Esophagus muscularis mucosa (tissue), 4 donors: ENCODE measurements at places on chromosomes 4 and X. TPM values are rescaled to one million over a fixed set of nuclear protein-coding genes. Genes with fewer than 3 reads are reported as not detected.
A peak's percentile ranks its signal among the peaks of the same experiment; 100 is the strongest.

The CD40LG gene
- total RNA-seq, result 0.33 TPM

GRCh38 chr4:165368567-165368966 is 10.2 kb upstream of the CPE start:
- H3K27ac ChIP-seq, result no peak overlapping the region
- H3K4me1 ChIP-seq, result no peaks in the 10 kb centered on the region
- H3K4me3 ChIP-seq, result no peak overlapping the region
- no peaks in the 10 kb centered on the region for H3K27me3 ChIP-seq
- no peaks in the 10 kb centered on the region for H3K36me3 ChIP-seq
- DNase-seq, result no peak

DNA sequence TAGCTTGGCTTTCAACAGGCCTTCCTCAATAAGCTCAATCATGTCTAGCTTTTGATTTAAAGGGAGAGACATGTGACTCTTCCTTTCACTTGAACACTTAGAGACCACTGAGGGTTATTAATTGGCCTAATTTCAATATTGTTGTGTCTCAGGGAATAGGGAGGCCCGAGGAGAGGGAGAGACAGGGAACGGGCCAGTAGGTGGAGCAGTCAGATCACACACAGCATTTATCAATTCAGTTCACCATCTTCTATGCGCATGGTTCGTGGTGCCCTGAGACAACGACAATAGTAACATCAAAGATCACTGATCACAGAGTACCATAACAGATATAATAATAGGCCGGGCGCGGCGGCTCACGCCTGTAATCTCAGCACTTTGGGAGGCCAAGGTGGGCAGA is 17.8 kb downstream of the ZNF81 start:
- H3K4me1 ChIP-seq, result no peaks in the 10 kb centered on the region
- no peak for DNase-seq
- H3K27me3 ChIP-seq, result no peaks in the 10 kb centered on the region
- H3K27ac ChIP-seq, result no peak overlapping the region
- H3K4me3 ChIP-seq, result no peak overlapping the region

GRCh38 chr4:186151499-186151898 is 39.9 kb upstream of the CYP4V2 start:
- peaks cover 8% of the 10 kb centered on the region for H3K36me3 ChIP-seq
- no peak overlapping the region for H3K27ac ChIP-seq
- no peak overlapping the region for H3K4me3 ChIP-seq
- no peaks in the 10 kb centered on the region for H3K27me3 ChIP-seq
- DNase-seq, result no peak

The CSN3 gene
- not detected for total RNA-seq

DNA sequence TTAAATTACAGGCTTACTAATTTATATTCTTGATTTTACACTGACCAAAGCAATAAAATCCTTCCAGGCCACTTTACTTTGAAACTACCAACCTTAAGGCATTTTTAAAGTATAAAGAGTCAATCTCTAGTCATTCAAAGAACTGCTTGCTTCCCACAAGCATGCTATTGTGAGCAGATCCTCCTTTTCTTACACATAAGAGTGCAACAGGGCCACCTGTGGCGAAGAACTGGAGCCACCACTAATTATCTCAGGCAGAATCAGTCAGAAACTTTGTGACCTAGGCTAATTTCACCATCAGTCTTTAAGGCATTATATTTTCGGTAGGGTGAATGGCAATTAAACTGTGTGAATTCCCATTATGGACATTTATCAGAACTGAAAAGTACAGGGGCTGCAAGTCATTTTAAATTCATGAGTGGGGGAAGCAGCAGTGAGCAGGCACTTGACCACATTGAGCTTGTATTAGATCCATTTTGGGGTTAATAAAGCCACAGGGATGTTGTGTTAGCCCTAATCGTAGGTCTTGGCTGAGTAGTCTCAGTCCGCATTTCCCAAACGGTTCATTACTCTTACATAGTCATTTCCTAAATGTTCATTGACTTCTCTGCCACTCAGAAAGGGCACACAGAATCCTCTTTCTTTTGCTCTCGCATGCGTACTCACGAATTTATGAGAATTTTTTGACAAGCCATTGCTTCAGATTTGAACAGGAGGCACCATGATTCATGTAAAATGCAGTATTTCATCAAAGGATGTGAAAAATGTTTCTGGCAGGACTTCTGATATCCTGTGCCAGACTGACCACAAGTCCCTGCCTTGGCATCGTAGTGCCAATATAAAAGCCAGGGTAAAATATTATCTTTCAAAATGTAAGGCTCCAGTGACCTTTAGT is 39.8 kb downstream of the NPY2R start:
- H3K4me1 ChIP-seq, result no peaks in the 10 kb centered on the region
- no peaks in the 10 kb centered on the region for H3K27me3 ChIP-seq
- H3K4me3 ChIP-seq, result no peak overlapping the region
- no peak overlapping the region for H3K27ac ChIP-seq
- DNase-seq, result no peak

The GPM6B gene
- total RNA-seq, result 52.7 TPM

- H3K27ac ChIP-seq, result no peak within 1 kb of the TSS
- no peaks in the 10 kb centered on the region for H3K36me3 ChIP-seq
- no peaks in the 10 kb centered on the region for H3K27me3 ChIP-seq
- DNase-seq, result no peak
- no peak within 1 kb of the TSS for H3K4me3 ChIP-seq
- H3K4me1 ChIP-seq, result no peaks in the 10 kb centered on the region
Measured at GRCh38 chrX:48196745-48197201, at the start of gene SSX5. SSX5 (minus strand) TSS chrX:48196795; CDS start chrX:48195358, 1,437 bp downstream.

The CXCL1 gene
- total RNA-seq, result 3.4 TPM

GRCh38 chr4:41002309-41002708 is 212.0 kb downstream of the APBB2 start:
- DNase-seq, result no peak
- H3K27me3 ChIP-seq, result no peaks in the 10 kb centered on the region
- no peaks in the 10 kb centered on the region for H3K4me1 ChIP-seq
- H3K4me3 ChIP-seq, result no peak overlapping the region
- H3K36me3 ChIP-seq, result no peaks in the 10 kb centered on the region

The WWC2 gene
- total RNA-seq, result 35.7 TPM

GRCh38 chrX:24732766-24733500 is 39.2 kb downstream of the POLA1 start:
- H3K27ac ChIP-seq, result no peak overlapping the region
- no peak overlapping the region for H3K4me3 ChIP-seq
- no peaks in the 10 kb centered on the region for H3K4me1 ChIP-seq
- H3K27me3 ChIP-seq, result no peaks in the 10 kb centered on the region

The CENPVL1 gene
- total RNA-seq, result not detected

The UGT2B17 gene
- not detected for total RNA-seq

GRCh38 chr4:118367361-118367760 is 14.6 kb upstream of the PRSS12 start:
- no peaks in the 10 kb centered on the region for H3K36me3 ChIP-seq
- DNase-seq, result no peak
- H3K4me3 ChIP-seq, result no peak overlapping the region
- H3K4me1 ChIP-seq, result no peaks in the 10 kb centered on the region

- no peak for DNase-seq
- no peaks in the 10 kb centered on the region for H3K27me3 ChIP-seq
- H3K36me3 ChIP-seq, result no peaks in the 10 kb centered on the region
- H3K27ac ChIP-seq, result no peak overlapping the region
Measured at GRCh38 chrX:790041-790506, 159.5 kb downstream of the SHOX start.

- no peak overlapping the region for H3K4me3 ChIP-seq
- no peaks in the 10 kb centered on the region for H3K36me3 ChIP-seq
- H3K27me3 ChIP-seq, result no peaks in the 10 kb centered on the region
- H3K4me1 ChIP-seq, result no peaks in the 10 kb centered on the region
Measured at GRCh38 chr4:61231421-61231820, 31.3 kb downstream of the ADGRL3 start.

GRCh38 chr4:90127706-90128345 is 632 bp downstream of the CCSER1 start:
- peak overlapping the region; percentile 74 for H3K4me3 ChIP-seq
- no peaks in the 10 kb centered on the region for H3K27me3 ChIP-seq
- H3K27ac ChIP-seq, result peak overlapping the region; percentile 85

GRCh38 chrX:2387614-2388239 is 113.0 kb downstream of the DHRSX start:
- H3K27ac ChIP-seq, result no peak overlapping the region
- DNase-seq, result no peak
- peaks cover 18% of the 10 kb centered on the region for H3K36me3 ChIP-seq
- no peak overlapping the region for H3K4me3 ChIP-seq

GRCh38 chr4:96913441-96914080 is 1073.7 kb downstream of the PDHA2 start:
- H3K4me3 ChIP-seq, result no peak overlapping the region
- no peaks in the 10 kb centered on the region for H3K27me3 ChIP-seq

DNA sequence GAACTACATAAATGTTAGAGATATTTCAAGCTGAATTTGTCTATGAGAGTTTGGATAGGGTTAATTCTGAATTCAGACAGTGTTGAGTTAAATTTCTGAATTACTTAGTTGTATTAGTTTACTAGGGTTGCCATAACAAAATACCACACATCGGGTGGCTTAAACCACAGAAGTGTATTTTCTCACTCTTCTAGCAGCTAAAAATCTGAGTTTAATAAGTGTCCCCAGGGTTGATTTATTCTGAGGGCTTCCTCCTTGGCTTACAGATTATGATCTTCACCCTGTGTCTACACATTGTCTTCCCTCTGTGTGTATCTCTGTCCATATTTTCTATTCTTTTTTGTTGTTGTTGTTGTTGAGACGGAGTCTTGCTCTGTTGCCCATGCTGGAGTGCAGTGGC is 318.6 kb downstream of the PACRGL start:
- no peaks in the 10 kb centered on the region for H3K4me1 ChIP-seq
- no peaks in the 10 kb centered on the region for H3K27me3 ChIP-seq
- H3K36me3 ChIP-seq, result no peaks in the 10 kb centered on the region
- no peak overlapping the region for H3K27ac ChIP-seq
- no peak for DNase-seq

The ING2 gene
- total RNA-seq, result 38.6 TPM

DNA sequence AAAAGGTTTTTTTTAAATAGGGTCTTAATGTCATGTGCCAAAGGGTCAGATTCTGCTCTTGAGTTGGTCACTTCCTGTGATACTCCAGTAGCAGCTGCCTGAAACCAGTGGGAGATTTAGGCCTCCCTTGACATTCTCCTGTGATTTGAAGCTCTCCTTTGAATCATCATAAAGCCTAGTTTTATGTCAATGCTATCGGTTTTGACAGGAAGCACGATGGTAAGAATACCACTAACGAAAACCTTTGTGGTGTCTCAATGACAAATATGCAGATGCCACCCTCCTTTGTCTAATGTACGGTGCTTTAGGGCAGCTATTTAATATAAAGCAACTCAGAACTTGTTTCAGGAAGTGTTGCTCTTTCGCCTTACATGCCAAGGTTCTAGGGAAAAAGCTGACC is 44.2 kb downstream of the CCNI start:
- no peak overlapping the region for H3K4me3 ChIP-seq
- H3K4me1 ChIP-seq, result no peaks in the 10 kb centered on the region
- H3K36me3 ChIP-seq, result peaks cover 95% of the 10 kb centered on the region
- H3K27ac ChIP-seq, result no peak overlapping the region
- no peak for DNase-seq

DNA sequence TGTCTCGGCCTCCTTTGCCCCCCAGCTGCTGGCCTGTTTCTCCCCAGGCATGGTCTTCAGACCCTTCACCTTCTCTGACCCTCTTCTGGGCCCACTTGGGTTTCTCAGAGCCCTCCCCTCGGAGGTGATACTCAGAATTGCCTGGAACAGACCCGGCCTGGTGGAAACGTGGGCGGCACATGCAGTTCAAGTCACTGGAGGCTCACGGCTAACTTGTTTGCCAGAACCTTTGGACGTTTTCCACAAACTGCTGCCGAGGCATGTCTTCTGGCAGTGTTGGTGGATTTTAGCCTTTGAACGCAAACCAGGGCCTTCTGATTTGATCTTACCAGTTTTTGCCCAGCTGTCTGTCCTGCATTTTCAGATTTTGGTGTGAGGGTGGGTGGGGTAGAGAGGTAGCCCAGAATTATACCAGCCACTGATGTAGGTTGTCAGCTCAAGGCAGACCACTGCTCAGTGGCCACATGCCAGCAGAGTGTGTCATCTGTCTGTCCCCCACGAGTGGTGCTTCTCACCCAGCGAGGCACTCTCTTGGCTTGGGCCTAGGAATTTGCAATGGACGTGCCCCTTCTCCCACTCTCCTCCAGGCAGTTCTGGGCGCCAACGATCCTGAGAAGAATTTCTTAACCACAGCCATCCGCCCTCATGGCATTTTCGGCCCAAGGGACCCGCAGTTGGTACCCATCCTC is 32.5 kb upstream of the ZNF185 start:
- H3K4me1 ChIP-seq, result no peaks in the 10 kb centered on the region
- no peak overlapping the region for H3K4me3 ChIP-seq

The SYNPO2 gene
- 2,783 TPM for total RNA-seq

DNA sequence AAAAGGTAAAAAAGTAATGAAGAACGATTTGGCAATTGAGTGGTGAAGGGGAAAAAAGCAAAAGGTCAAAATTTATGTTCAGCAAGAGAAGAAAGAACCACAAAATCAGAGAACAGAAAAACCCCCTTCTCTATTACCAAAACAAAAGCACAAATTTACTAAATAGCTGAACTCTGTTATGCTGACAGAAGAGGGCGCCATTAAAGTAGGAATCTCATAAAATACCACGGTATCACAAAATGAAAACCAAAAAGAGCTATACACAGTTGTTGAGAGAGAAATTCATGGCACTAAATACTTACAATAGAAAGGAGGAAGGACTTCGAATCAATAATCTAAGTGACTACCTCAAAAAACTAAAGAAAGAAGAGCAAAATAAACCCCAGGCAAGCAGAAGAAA is 69.6 kb upstream of the CXorf66 start:
- H3K4me1 ChIP-seq, result no peaks in the 10 kb centered on the region
- no peak overlapping the region for H3K4me3 ChIP-seq
- H3K36me3 ChIP-seq, result no peaks in the 10 kb centered on the region

The MAGEA2B gene
- total RNA-seq, result not detected

- DNase-seq, result no peak
- no peaks in the 10 kb centered on the region for H3K4me1 ChIP-seq
- H3K27ac ChIP-seq, result no peak overlapping the region
- H3K36me3 ChIP-seq, result no peaks in the 10 kb centered on the region
Measured at GRCh38 chr4:110959041-110959643, 336.3 kb upstream of the PITX2 start.

The NXF2 gene
- not detected for total RNA-seq

The TLL1 gene
- total RNA-seq, result 10.9 TPM

DNA sequence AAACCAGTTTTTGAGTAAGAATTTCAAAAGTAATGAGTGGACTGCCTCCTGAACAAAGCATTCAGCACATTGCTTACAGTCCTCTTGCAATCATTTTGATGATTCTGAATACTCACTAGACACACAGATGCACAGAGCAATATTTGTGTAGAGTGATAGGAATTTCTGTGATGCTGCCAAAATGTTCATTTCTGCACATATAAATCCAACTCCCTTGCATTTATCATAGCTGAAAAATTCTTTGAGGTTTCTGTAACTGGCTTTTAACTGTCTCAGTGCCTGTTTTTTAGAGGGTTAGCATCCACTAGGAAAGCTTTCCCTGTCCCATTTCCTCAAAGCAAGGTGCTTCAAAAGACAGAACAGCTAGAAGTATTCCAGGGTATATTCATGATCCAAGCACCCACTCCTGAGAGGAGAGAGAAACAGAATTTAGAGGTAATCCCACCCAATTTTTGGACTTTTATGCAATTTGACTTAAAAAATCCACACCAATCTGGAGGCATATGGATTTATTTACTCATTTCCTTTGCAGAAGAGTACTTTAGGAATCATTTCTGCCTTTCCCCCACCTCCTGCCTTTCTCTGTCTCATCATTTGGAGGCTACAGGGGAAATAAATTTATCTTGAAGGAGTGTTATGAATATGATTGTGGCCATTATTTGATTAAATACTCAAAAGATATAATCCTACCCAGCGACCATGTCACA is 234.5 kb upstream of the SLIT2 start:
- H3K27ac ChIP-seq, result no peak overlapping the region
- no peaks in the 10 kb centered on the region for H3K36me3 ChIP-seq
